Activated CD8-positive, alpha-beta T cell treated with anti-CD3 and anti-CD28 coated beads for 36 hours (primary cell): ENCODE measurements at places on chromosomes 12 and 14. TPM values are rescaled to one million over a fixed set of nuclear protein-coding genes. Genes with fewer than 3 reads are reported as not detected.

CCDC38 gene
- total RNA-seq = 0.18 TPM

MUCL1 gene
- total RNA-seq = not detected

NRXN3 gene
- total RNA-seq = not detected

POTEM gene
- not detected for total RNA-seq

ANO6 gene
- 13.1 TPM for total RNA-seq

RERG gene
- total RNA-seq = not detected

SMOC1 gene
- total RNA-seq = not detected

IRAK3 gene
- 0.34 TPM for total RNA-seq

AGAP2 gene
- 22.4 TPM for total RNA-seq

BICDL1 gene
- 103 TPM for total RNA-seq

ABCD2 gene
- 4.0 TPM for total RNA-seq

PNMA1 gene
- 24.1 TPM for total RNA-seq

SYCP3 gene
- 0.36 TPM for total RNA-seq

CD63 gene
- 99.6 TPM for total RNA-seq

PDE3A gene
- total RNA-seq = not detected

DNA sequence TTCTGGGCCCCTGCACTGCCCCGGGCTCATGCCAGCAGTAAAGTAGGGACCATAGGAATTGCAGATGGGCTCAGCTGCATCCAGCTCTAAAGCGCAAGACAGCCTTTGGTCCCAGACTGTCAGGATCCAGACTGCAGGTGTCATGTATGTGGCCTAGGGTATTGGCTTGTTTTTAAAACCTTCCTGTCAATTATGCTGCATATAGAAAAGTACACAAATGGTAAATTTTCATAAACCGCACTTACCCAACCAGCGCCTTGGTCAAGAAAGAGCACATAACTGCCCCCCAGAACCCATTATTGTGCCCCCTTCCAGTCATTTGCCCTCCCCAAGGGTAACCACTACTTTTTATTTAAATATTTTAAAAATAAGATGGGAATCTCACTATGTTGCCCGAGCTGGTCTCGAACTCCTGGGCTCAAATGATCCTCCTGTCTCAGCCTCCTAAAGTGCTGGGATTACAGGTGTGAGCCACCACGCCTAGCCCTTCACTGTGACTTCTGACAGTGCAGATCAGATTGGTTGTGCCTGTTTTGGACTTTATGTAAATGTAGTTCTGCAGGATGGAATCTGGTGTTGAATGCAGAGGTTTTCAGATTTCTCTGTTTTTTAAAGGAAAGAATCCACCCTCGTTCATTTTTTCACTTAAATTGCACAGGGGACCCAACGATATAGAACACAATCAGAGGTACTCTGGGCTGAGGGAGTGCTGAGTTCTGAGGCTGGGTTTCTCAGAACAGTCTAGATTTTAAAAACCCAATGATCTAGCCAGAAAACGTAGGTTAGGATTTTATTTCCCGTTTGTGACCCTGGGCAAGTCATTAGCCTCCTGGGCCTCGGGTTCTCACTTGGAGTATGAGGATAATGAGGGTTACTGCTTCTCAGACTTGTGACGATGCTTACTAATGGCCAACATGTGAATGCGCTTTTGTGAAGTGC, 6.7 kb downstream of the NR4A1 start:
- no peak for DNase-seq

GRCh38 chr14:50740856-50741255, 72.8 kb upstream of the SAV1 start:
- DNase-seq = no peak

- DNase-seq = no peak
Observed at GRCh38 chr12:57548013-57548315, 972 bp upstream of the DCTN2 start.

GRCh38 chr14:61710853-61711817, 15.8 kb downstream of the HIF1A start:
- DNase-seq = no peak

DNA sequence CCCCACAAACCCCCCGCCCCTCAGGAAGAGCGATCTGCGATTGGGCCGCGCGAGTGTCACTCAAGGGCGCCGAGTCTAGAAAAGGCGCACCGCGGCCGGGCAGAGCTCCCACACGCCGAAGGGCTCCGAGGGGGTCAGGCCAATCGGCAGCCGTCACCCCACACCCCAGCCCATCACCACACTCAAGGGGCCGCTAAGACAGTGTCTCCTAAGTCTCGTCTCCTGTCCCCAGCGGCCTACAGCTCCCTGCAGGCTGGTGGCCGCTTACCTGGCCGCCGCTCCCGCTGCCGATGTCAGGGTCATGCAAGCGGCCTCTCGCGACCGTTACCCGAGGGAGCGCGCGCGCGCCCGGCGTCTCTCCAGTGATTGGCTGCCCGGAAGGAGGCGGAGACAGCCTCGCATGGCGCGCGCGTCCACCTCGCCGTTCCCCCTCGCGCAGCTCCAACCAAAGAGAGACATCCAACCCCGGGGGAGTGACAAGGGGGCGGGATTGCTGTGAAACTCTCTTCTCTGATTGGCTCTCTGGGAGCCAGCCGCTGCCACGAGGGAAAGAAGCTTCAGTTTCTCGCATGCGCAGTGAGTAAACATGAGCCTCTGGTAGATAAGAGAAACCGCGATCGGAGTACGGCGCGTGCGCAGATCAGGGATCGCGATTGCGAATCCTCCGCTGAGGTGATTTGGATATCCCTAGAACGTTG, at the start of the genes MPHOSPH9 and MTRFR:
Gene MPHOSPH9, minus strand, starts transcription at position 335 of the 698 bp plus-strand sequence. CDS start 2,777 bp downstream, outside the sequence.
Gene MTRFR, plus strand, starts transcription at position 630 of the 698 bp plus-strand sequence. CDS start 20,239 bp downstream, outside the sequence.
- peak; percentile 99 for DNase-seq

DNA sequence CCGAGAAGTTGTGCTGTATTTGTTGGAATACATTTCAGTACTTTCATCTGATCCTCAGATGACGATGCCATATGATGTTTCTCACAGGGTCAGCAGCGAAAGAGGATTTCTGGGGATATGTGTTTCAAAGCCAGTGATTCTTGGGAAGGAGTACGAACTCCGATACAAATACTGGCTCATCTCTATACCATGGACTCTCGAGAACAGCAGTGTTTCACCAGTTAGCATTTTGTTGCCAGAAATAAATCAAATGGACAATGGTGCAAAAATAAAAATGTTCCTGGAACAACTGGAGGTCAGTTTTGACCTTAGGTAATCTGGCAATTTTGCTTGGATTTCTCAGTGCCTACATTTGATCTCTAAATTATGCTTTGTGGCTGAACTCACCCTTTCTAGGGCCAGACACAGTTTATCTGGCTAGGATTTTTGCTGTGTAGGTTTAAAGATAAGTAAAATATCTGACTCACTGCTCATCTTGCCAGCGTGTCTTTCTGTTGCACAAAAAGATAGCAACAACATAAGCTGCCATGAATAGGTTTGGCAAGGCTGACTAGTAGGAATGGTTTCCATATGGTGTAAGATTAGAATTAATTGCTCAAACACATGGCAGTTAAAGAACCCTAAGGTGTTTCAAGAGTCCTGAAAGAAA, 11.0 kb upstream of the MGP start:
- no peak for DNase-seq

DNA sequence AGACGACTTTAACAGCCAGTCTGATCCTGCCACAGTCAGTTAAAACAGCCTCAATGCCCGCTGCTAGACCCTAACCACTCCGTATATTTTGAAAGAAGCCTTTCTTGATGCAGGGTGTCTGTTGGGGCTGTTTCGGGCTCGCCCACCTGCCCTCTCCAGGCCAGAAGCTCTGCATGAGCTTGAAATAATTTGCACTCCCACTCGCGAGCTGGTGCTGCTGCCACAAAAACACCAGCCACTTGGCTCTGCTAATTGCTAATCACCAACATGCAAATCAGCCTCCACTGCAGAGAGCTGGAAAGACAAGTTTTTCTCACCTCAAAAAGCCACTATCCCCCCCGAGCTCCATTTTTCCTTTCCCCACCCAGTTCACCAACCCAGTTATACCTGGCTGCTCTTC, 15.5 kb downstream of the BAZ2A start:
- DNase-seq = no peak

- no peak for DNase-seq
Observed at GRCh38 chr14:28102001-28102400, 664.6 kb upstream of the FOXG1 start.

- DNase-seq = no peak
Observed at GRCh38 chr12:29157486-29157946, 8.4 kb downstream of the FAR2 start.

- DNase-seq = no peak
Observed at GRCh38 chr12:109126784-109127183, 10.4 kb downstream of the ACACB start.

- no peak for DNase-seq
Observed at GRCh38 chr12:71448150-71448581, 8.6 kb downstream of the LGR5 start.

- DNase-seq = no peak
Observed at GRCh38 chr12:65196762-65197567, 27.6 kb downstream of the LEMD3 start.

- no peak for DNase-seq
Observed at GRCh38 chr12:9626821-9627220, 19.1 kb upstream of the KLRB1 start.

DNA sequence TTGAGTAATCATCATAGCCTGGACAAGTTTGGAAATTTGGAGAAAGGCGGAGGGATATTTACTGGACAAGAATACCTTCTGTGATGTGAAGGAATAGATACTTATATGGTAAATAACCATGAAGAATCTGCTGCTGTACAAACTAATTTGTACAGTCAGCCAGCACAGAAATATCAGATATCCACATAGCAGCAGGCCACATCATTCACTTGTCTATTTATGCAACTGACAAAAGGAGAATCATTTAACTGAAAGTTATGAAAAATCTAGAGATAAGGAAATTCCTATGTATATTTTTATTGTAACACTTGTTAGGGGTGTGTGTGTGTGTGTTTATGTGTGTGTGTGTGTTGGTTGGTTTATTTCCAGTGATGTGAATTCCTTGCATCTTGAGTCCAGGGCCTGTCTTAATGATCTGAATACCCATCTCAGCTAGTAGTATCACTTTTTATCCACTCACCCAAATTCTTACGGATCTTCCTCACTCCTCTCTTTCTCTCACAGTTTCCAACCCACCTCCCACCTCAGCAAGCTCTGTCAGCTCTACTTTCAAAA, 10.5 kb upstream of the LRIG3 start:
- DNase-seq = no peak

GRCh38 chr12:101044512-101045059, 165.5 kb downstream of the SLC5A8 start:
- no peak for DNase-seq

- no peak for DNase-seq
Observed at GRCh38 chr12:70628701-70629480, 8.3 kb downstream of the PTPRB start.

- DNase-seq = no peak
Observed at GRCh38 chr14:100736269-100737180, 9.8 kb downstream of the DLK1 start.

DNA sequence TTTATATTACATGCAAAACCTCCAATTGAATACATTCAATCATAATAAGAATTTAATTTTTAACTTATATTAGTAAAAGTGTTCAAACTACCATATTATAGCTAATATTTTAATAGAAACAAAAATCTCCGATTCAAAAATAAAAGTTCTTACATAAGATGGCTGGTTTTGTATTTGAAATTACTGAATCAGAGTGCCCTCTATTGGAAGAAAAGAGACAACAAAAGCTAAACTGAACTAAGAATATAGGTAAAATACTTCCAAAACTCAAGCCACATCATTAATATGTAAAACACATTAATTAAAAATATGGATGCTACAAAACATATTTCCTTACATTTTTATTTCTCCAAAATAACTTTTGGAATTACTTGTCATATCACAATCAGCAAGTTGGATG, 120.3 kb downstream of the GARIN6 start:
- no peak for DNase-seq

GRCh38 chr12:94133964-94134795, 14.2 kb upstream of the PLXNC1 start:
- DNase-seq = peak; percentile 53

DNA sequence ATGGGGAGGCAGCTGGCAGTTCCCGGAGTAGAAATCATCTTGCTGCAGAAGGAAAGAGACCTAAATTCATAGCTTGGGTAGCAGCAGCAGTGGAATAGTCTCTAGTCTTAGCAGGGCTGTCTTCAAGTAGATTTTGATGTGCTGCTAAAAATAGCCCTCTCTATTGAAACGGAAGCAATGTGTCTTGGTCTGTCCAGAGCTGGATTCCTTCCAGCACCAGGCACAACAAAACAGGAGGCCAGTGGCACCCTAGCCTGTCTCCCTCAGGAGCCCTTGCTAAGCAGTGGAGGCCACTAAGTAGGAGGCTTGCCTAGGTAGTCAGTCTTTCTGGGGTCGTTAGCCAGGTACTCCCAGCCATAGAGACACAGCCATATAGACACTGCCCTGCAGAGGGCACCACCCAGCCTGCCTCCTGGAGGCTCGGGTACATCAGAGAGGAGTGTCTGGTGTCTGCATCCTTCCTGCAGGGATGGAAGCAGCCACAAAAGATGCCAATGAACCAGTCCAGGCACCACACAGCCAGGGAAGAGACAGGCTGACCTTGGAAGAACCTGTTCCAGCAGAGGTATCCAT, 97.5 kb downstream of the CRACR2A start:
- DNase-seq = peak; percentile 38

- no peak for DNase-seq
Observed at GRCh38 chr14:71536015-71536740, 396.1 kb upstream of the RGS6 start.

- no peak for DNase-seq
Observed at GRCh38 chr12:34300376-34301250, 278.3 kb downstream of the ALG10 start.

- DNase-seq = no peak
Observed at GRCh38 chr12:87266305-87266704, 762.9 kb downstream of the C12orf50 start.

DNA sequence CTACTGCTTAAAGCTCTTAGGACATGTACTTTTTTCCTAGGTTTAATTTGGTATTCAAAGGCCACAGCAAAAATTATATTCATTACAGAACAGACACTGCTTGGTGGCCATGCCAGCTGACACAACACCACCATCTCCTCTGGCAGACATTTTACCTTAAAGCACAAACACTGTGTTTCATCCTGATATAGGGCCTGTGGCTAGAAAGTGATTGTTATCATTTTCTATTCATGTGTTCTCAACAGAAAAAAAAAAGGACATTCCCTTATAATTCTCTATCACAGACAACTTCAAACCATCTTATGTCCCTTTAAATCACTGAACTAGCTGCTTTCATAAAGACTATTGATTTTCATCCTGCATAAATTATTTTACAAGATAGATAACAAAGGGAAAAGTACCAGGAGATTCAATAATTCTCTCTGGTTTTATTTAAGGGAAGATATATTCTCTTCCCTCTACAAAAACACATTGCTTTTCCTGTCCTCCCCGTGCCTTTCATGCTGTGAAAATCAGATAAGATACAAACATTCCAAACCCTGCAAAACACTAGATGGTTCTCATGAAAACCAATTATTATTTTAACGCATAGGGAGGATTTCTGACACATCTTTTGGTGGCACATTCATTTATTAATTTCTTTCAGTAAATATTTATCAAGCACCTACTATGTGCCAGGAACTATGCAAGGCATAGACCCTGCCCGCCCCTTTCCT, 139.3 kb upstream of the TMCC3 start:
- no peak for DNase-seq

GRCh38 chr12:22569253-22569652, 24.9 kb upstream of the C2CD5 start:
- DNase-seq = no peak
